Forelimb muscle (tissue), 1 donor: ENCODE measurements at places on chromosomes 6 and 20. TPM values are rescaled to one million over a fixed set of nuclear protein-coding genes. Genes with fewer than 3 reads are reported as not detected.

The IL17A gene
- not detected for polyA plus RNA-seq

The GMNN gene
- polyA plus RNA-seq = 15.7 TPM

The LRRN4 gene
- 0.19 TPM for polyA plus RNA-seq

The WFDC12 gene
- not detected for polyA plus RNA-seq

The MYBL2 gene
- 12.1 TPM for polyA plus RNA-seq

The PRDM13 gene
- polyA plus RNA-seq = not detected

The BCAS4 gene
- polyA plus RNA-seq = 2.4 TPM

The C20orf202 gene
- 0.39 TPM for polyA plus RNA-seq

The OR2J3 gene
- polyA plus RNA-seq = not detected

The TAP2 gene
- polyA plus RNA-seq = 3.8 TPM

The CAP2 gene
- polyA plus RNA-seq = 203 TPM

The OTOR gene
- polyA plus RNA-seq = not detected

The PRRT1 gene
- polyA plus RNA-seq = 1.3 TPM

The DDX27 gene
- 26.1 TPM for polyA plus RNA-seq

The PET117 gene
- 9.7 TPM for polyA plus RNA-seq

The ZNF165 gene
- 0.34 TPM for polyA plus RNA-seq

The PRPH2 gene
- 2.6 TPM for polyA plus RNA-seq

The TGM3 gene
- 0.25 TPM for polyA plus RNA-seq

The RFX6 gene
- polyA plus RNA-seq = not detected

The KHDC1L gene
- 0.54 TPM for polyA plus RNA-seq

The SLC2A10 gene
- 16.1 TPM for polyA plus RNA-seq

The PRR18 gene
- 1.1 TPM for polyA plus RNA-seq

The SYNDIG1 gene
- 4.9 TPM for polyA plus RNA-seq
